Stimulated activated CD4-positive, alpha-beta T cell treated with anti-CD3 and anti-CD28 coated beads, Interleukin-12 subunit alpha, Interleukin-12 subunit beta, amount 100 ng/mL, for 4 hours (primary cell): ENCODE measurements at places on chromosomes 1 and 21.
A peak's percentile ranks its signal among the peaks of the same experiment; 100 is the strongest.

DNA sequence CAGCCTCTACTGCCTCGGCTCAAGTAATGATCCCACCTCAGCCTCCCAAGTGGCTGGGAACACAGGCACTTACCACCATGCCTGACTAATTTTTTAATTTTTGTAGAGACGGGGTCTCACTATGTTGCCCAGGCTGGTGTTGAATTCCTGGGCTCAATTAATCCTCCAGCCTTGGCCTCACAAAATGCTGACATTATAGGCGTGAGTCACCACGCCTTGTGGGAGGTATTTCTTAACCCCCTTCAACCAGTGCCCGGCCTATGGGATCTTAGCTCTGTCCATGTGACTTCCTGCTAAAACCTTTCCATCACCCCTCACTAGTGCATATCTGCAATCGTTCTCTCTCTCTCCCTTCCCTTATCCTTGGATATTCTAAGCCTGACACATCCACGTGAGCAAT is 86.4 kb downstream of the FOXD2 start:
- no peak for DNase-seq

GRCh38 chr1:68473060-68473459 is 23.3 kb upstream of the RPE65 start:
- DNase-seq: no peak

DNA sequence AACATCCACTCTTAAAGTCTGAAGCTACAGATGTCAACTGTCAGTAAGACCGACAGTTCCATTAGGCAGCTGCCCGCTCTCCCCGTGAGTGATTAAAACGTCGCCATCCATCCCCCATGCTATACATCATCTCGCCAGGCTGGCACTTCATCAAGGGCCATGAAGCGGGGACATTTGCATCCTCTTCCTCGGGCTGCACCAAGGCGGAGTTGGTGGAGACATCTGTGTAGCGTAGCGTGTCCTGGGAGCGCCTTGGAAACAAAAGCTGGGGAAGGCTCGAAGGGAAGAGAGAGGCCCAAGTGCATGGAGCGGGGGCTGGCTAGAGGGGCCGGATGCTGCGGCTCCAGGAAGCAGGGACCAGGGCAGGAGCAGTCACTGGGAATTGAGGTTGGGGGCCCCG is 250.1 kb downstream of the KAZN start:
- DNase-seq: no peak

GRCh38 chr1:209594440-209594839 is 10.9 kb downstream of the CAMK1G start:
- DNase-seq: no peak

DNA sequence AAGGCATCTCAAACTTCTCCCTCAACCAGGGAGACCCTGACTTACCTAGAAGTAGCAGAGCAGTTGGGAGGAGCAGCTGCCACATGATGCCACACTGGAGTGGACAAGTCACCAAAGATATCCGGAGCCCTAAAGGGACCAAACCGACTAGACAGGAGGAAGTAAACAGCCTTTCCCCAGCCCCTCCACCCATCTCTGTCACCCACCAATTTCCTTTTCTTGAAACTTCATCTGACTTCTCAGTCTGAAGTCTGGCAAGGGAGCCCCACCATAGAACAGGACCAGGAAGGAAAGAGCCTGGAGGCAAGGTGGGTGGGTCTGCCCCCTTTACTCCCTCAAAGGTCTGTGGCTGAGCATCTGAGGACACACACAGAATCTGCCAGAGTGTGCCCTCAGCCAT is at the start of gene FCGR3A:
FCGR3A (minus strand) TSS at position 167 of the 400 bp plus-strand sequence; CDS start at position 85, 82 bp downstream.
- no peak for DNase-seq

GRCh38 chr21:46191257-46191685 is 7.0 kb upstream of the SPATC1L start:
- no peak for DNase-seq

DNA sequence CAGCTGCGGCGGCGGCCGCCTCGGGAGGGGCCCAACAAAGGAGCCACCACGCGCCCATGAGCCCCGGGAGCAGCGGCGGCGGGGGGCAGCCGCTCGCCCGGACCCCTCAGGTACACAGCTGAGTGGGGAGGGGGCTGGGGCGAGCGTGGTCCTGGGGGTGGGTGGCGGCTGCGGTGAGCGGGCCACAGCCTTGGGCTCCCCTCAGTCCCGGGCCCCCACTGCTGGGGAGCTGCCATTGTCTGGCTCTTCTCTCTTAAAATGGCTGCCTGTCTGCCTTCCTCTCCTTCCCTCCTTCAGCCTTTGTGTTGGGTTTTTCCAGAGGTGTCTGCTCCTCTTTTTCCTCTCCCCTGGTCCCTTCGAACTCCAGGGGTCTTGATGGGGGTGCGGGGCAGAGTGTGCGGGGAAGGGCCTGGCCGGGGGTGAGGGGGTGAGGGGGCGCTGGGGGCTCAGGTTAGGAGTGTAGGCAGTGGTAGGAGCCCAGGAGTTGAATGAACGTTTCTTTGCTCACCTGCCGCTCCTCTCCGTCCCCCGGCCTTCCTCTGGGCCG is 1.7 kb downstream of the ARID1A start:
- no peak for DNase-seq

DNA sequence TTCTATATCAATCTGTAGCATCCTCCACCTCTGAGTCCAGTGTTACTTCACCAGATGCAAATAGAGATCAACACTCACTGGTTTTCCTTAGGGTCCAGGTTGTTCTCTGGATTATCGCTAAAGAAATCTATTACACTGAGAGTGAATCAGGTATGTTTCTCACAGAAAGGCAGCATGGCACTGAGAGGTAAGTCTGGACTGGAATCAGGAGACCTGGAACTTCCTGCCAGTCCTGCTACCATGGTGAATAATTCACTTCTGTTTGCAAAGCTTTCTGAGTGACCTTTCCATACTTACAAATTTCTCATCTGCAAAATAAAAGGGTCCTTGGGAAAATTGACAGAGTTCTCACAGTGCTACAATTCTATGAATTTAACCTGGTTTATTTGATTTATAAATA is 1583.3 kb downstream of the MRPL39 start:
- no peak for DNase-seq

- no peak for DNase-seq
These were observed 62.7 kb upstream of the RUNX3 start for GRCh38 chr1:24992761-24993211.

DNA sequence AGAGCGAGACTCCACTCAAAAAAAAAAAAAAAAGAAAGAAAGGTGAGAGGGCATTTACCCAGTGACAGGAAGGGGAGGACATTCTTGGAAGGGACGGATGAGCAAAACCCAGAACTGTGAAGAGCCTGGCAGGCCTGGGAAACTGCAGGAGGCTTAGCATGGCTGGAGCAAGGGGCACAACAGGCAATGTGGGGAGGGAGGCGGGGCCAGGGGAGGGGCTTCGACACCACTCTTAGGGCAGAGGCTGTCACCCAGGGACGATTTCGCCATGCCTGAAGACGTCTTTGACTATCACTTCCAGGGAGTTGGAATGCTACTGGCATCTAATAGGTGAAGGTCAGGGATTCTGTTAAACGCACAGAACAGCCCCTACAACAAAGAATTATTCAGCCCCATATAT is 184.0 kb downstream of the HUNK start:
- DNase-seq: no peak

GRCh38 chr1:181603735-181604410 is 120.6 kb downstream of the CACNA1E start:
- DNase-seq: no peak

DNA sequence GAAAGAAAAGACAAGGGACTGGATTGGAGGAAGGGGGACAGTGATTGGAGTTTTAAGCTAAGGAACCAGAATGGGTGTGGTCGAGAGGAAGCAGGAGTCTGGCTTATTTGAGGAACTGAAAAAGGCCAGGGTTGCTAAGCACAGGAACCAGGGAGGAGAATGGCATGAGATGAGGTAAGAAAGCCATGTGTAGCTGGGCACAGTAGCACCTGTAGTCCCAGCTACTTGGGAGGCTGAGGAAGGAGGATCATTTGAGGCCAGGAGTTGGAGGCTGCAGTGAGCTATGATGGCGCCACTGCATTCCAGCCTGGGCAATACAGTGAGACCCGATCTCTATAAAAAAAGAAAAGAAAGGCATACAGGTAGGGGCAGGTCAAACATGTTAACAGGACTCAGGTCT is 8.1 kb upstream of the KHDRBS1 start:
- no peak for DNase-seq

DNA sequence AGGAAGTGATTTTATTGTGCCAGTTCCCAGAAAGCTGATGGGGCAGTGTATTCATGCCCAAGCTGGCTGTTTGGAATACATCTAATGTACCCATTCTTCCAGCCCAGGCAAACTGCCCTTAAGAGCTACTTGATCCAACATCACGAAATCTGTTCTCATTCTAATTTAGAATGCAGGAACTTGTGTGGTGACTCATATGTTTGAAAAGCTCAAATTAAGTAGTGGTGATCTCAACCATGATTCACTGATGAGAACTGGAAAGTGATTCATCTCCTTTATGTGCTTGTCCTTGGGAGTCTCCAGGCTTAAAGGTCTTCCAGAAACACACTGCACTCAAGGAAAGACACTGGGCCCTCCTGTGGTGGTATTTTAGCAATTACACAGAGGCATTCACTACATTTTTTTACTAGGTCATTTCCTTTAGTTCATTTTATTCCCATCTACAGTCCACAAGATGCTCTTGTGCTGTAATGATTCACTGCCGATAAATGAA is 65.4 kb downstream of the RPE65 start:
- DNase-seq: no peak

DNA sequence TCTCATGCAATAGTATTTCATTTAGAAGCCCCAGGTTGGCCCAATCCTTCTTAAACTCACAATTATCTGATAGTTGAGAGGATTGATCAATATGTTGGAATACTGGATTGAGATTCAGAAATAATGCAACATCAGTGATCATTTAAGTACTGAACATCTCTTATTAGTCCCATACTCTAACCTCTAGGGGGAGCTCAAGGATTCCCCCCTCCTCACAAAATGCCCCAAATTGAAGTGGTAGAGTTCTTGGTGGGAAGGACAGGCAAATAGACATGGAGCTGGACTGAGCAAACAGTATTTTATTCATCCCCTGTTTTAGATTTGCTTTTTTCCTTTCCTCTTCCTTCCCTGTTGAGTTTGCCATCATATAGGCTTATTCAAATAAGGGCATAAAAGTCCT is 62.8 kb downstream of the NGF start:
- no peak for DNase-seq

GRCh38 chr21:23887725-23888306 is 1719.5 kb downstream of the MRPL39 start:
- DNase-seq: peak; percentile 5

DNA sequence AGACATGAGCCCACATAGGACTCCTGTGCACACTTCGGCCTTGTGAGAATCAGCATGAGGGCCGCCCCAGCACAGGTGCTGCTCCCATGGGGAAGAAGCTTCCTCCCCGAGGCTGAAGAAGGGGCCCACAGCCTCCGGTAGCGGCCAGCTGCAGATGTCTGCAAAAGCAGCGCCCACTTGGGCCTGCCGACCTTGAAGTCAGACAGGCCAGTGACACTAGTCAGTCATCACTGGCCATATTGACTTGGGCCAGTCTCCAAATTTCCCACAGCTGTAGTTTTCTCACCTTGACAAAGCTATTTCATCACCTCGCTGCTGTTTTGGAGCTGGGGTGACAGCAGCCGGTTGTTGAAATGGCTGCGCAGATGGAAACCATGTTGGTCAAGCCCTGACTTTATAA is 83.0 kb downstream of the RIPK4 start:
- no peak for DNase-seq

- DNase-seq: no peak
These were observed 28.7 kb upstream of the NBL1 start for GRCh38 chr1:19615438-19615837.

- no peak for DNase-seq
These were observed 495.1 kb downstream of the PLPP3 start for GRCh38 chr1:56084246-56084645.

DNA sequence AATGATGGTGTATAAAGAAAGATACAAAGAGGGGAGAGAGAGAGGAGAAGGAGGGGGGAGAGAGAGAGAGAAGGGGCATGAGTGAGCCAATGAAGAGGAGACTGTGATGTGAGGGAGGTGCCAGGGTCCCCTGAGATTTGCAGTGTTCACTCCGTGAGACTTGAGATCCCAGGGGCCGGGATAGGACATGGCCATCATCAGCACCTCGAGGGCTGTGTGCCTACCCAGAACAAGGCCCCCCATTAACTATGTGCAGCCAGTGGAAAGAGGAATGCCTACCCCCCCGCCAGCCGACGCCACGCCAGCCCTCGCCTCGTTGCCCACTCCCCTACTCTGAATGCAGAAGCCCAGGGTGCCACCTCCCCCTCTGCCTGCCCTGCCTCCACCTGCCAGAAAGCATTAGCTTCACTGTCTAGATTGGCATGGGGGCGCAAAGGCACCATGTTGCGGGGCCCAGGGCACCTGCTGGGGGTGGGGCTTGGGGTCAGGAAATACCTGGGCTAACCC is 14.8 kb downstream of the LGR6 start:
- no peak for DNase-seq

GRCh38 chr1:179742717-179743678 is at the start of gene FAM163A:
Gene FAM163A (plus strand): TSS chr1:179743291. CDS start chr1:179813098, 69,807 bp downstream.
- DNase-seq: peak; percentile 7

DNA sequence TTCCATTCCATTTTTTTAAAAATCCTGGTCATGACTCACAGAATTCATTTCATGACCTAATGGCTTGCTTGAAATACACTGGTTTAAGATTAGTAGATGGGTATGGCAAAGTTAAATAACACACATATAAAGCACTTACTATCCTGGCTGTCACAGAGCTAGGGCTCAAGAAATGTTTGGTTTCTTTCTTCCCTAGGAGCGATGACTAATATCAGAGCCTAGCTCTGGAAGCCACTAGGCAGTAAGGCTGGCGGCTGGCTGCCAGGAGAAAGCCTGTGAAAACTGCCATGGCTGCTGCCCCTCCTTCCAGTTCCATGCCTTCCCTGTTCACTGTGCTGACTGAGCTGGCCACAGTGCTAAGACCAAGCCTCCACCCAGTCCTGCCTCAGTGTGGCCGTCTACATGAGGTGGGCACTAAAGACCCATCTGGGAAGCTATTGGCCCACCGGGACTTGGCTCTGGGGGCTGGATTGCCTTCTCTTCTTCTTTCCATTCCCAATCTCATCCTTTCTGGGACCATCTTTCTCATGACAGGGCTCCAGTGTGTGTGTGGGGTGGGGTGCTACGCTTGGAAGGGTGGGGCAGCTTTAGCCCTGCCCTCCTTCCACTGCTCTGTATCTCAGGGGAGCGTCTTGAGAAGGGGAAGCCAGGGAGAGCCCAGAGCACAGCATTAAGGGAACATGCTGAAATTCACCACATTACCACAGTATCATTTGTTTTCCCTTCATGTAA is 10.8 kb upstream of the ASCL5 start:
- no peak for DNase-seq

GRCh38 chr1:213929398-213929797 is 58.4 kb upstream of the PROX1 start:
- DNase-seq: no peak
